ENCODE measurements at places on chromosomes 1 and 21. TPM values are rescaled to one million over a fixed set of nuclear protein-coding genes. Genes with fewer than 3 reads are reported as not detected.
A peak's percentile ranks its signal among the peaks of the same experiment; 100 is the strongest.

DNA sequence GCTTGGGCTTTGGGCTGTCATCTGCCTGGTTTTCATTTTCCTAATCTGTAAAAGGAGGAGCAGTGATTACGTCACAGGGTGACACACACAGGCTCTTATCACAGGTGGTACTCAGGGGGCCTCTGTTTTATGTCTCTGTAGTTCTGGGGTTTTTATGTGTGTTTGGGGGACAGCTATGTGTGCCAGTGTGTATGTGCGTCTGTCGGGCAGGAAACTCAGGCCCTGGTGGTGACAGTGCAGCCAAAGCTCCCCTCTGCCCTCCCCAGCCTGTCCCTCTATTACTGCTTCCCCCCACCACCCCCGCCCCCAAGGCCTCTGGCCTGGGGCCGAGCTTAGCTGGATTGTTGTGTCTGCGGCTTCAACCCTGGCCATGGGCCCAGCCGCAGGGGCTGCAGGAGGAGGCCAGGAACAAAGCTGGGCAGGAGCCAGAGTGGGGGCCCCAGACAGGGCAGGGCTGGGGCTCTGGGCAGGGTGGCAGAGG, 13.3 kb downstream of the MFAP2 start:
- H3K27ac ChIP-seq = no peak overlapping the region
- DNase-seq = peak; percentile 93
- peaks cover 9% of the 10 kb centered on the region for H3K4me1 ChIP-seq
- H3K4me3 ChIP-seq = no peak overlapping the region
- H3K27me3 ChIP-seq = no peaks in the 10 kb centered on the region
- peaks cover 11% of the 10 kb centered on the region for H3K36me3 ChIP-seq

DNA sequence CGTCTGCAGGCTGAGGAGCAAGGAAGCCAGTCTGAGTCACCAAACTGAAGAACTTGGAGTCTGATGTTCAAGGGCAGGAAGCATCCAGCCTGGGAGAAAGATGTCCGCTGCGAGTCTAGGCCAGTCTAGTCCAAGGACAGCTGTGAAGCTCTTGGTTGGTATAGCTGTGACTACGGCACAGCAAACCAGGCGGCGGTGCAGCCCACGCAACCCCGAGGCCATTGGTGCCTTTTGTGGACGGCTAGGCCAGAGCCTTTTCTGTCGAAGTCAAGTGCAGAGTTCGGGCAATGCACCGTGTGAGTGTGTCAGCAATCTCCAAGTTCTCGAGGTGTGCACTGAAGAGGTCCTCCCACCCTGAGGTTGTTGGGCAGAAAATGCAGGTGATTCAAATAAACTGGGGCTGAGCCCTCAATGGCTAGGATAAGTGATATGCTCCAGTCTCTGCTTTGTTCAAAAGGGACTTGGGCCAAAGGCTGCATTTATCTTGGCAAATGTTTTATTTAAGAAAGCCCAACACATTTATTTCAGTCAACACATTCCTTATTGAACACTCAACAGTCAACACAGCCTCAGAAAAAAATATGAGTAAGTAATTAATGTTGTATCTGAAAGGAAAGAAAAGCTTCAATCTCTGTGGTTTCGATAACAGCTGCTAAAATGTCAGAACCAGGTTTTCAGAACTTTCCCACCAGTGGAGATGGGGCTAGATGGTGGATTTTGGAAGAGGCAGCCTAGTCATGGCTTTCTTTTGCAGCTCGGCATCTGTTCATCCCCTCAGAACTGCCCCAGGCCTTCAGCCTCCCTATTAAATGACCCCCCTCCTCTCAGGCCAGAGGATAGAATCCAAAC, 78.1 kb upstream of the COX20 start:
- H3K4me3 ChIP-seq = no peak overlapping the region
- no peaks in the 10 kb centered on the region for H3K27me3 ChIP-seq
- H3K4me1 ChIP-seq = peaks cover 7% of the 10 kb centered on the region
- no peak overlapping the region for H3K27ac ChIP-seq
- no peaks in the 10 kb centered on the region for H3K36me3 ChIP-seq

DNA sequence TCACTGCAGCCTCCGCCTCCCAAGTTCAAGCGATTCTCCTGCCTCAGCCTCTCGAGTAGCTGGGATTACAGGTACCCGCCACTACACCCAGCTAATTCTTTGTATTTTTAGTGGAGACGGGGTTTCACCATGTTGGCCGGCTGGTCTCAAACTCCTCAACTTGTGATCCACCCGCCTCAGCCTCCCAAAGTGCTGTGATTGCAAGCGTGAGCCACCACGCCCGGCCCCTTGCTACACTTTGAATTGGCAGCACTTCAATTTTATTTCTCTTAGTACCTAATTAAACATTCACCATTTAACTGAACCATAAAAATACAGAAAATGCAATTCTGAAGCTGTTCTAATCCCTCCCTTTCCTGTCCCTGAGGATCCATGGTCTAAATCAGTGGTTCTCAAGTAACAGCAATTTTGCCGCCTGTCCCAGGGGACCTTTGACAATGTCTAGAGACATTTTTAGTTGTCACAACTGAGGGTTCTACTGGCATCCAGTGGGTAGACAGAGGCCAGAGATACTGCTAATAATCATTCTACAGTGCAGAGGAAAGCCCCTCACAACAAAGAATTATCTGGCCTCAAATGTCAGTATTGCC, 4.3 kb upstream of the BCL2L15 start:
- H3K36me3 ChIP-seq = peaks cover 25% of the 10 kb centered on the region
- no peak overlapping the region for H3K4me3 ChIP-seq
- peaks cover 3% of the 10 kb centered on the region for H3K4me1 ChIP-seq
- no peaks in the 10 kb centered on the region for H3K27me3 ChIP-seq

DNA sequence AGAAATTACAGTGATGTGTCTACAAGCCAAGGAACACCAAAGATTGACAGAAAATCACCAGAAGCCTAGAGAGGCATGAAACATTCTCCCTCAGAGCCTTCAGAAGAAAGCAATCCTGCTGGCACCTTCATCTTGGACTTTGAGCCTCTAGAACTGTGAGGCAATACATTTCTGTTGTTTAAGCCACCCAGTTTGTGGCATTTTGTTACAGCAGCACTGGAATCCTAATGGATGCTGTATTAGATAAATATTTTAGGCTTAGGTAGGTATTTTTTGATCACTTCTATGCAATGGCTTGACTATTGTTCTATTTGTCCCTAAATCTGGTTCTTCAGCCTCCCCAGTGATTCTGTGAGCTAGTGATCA, 453.1 kb downstream of the LTN1 start:
- peaks cover 52% of the 10 kb centered on the region for H3K4me1 ChIP-seq
- no peak overlapping the region for H3K4me3 ChIP-seq
- no peaks in the 10 kb centered on the region for H3K36me3 ChIP-seq
- H3K27ac ChIP-seq = peak overlapping the region; percentile 94
- DNase-seq = no peak

DNA sequence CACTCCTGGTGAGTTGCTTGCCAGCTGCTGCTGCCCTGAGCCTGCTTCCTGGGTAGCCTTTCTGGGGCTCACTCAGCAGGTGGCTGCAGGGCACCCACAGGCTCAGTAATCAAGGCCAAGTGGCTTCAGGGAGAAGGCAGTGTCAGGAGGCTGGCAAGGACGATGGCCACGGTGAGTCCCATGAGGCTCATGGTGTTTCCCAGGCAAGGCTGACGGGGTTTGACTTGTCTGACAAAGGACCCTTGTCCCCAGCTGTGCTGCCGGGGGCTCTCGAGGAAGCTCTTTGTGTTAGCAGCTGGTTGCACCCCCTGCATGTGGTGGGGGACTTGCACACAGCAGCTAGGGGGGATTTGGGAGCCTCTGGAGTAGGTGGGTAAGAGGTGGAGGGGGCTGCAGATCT, 190.5 kb upstream of the C1orf174 start:
- no peaks in the 10 kb centered on the region for H3K27me3 ChIP-seq
- no peak overlapping the region for H3K27ac ChIP-seq
- H3K36me3 ChIP-seq = no peaks in the 10 kb centered on the region
- no peaks in the 10 kb centered on the region for H3K4me1 ChIP-seq

GRCh38 chr1:966135-966703, at the start of gene PLEKHN1:
PLEKHN1 (plus strand) TSS chr1:966482; CDS start chr1:966532, 50 bp downstream.
- H3K27me3 ChIP-seq = no peaks in the 10 kb centered on the region
- H3K4me1 ChIP-seq = peaks cover 10% of the 10 kb centered on the region
- peak within 1 kb of the TSS; percentile 61 for H3K27ac ChIP-seq
- DNase-seq = peak; percentile 98
- H3K4me3 ChIP-seq = peak within 1 kb of the TSS; percentile 90

- no peak for DNase-seq
- no peak overlapping the region for H3K4me3 ChIP-seq
- no peak overlapping the region for H3K27ac ChIP-seq
Observed at GRCh38 chr1:169989246-169989645, 85.2 kb downstream of the KIFAP3 start.

- H3K27ac ChIP-seq = no peak overlapping the region
- no peak for DNase-seq
- no peaks in the 10 kb centered on the region for H3K36me3 ChIP-seq
- H3K4me1 ChIP-seq = no peaks in the 10 kb centered on the region
- peaks cover 15% of the 10 kb centered on the region for H3K27me3 ChIP-seq
- H3K4me3 ChIP-seq = no peak overlapping the region
Observed at GRCh38 chr1:223207293-223208066, 64.4 kb upstream of the TLR5 start.

DNA sequence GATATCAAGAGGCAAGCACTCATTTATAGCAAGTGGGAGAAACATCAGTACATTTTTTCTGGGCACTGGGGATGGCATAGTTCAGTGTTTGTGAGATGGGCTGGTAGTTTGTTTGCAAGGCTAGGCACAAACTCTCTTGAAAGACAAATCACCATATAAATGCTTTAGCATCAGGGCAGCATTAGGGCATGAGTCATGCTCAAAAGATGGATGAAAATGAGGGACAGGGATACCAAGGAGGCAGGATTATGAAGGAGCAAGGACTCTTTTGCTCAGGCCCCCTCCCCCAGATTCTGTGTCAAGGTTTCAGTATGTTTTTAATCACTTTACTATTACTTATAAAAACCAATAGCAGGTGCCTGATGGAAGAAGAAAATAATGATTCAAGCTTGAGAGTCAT, 43.9 kb upstream of the CAMK1G start:
- no peaks in the 10 kb centered on the region for H3K4me1 ChIP-seq
- H3K4me3 ChIP-seq = no peak overlapping the region
- no peaks in the 10 kb centered on the region for H3K36me3 ChIP-seq
- H3K27me3 ChIP-seq = peaks cover 10% of the 10 kb centered on the region
- no peak overlapping the region for H3K27ac ChIP-seq
- DNase-seq = no peak

DNA sequence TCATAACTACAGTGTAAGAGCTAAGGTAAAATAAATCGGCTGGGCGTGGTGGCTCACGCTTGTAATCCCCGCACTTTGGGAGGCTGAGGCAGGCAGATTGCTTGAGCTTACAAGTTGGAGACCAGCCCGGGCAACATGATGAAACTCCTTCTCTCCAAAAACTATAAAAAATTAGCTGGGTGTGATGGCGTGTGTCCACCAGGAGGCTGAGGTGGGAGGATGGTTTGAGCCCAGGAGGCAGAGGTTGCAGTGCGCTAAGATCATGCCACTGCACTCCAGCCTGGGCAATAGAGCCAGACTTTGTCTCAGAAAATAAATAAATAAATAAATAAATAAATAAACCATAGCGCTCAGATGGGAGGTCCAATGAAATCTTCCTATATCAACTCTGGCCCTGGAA, 16.7 kb upstream of the FAM110D start:
- H3K36me3 ChIP-seq = no peaks in the 10 kb centered on the region
- H3K4me1 ChIP-seq = no peaks in the 10 kb centered on the region
- peaks cover 6% of the 10 kb centered on the region for H3K27me3 ChIP-seq
- DNase-seq = no peak
- H3K4me3 ChIP-seq = no peak overlapping the region

DNA sequence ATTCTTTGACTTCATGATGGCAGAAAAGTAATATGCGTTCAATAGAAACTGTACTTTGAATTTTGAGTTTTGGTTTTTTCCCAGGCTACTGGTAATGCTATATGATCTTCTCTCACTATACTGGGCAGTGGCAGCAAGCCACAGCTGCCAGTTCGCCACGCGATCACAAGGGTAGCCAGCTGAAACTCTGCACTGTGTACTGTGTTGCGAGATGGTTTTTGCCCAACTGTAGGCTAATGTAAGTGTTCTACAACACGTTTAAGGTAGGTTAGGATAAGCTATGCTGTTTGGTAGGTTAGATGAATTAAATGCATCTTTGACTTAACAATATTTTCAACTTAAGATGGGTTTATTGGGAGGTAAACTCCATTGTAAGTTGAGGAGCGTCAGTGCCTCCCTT, 123.1 kb downstream of the NRDC start:
- no peak overlapping the region for H3K4me3 ChIP-seq
- DNase-seq = no peak
- H3K27ac ChIP-seq = no peak overlapping the region
- H3K4me1 ChIP-seq = peaks cover 4% of the 10 kb centered on the region
- H3K36me3 ChIP-seq = peaks cover 25% of the 10 kb centered on the region

DNA sequence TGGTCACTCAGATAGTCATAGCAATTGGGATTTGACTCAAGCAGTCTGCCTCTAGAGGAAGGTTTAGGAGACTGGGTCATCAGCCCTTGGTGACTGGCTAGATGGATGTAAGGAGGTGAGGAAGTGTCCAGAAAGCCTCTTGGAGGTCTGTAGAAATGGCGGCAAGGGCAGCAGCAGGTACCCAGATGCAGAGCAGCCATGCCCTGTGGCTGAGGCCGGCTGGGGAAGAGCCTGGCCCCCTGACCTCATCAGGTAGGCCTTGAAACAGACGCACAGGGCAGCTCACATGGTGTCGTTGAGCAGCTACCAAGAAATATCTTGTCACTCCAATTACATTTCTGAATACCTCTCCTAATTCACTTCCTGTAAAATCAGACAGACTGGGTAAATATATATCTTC, 98.2 kb downstream of the DMRTB1 start:
- H3K4me3 ChIP-seq = no peak overlapping the region
- H3K27ac ChIP-seq = no peak overlapping the region
- no peaks in the 10 kb centered on the region for H3K36me3 ChIP-seq

DNA sequence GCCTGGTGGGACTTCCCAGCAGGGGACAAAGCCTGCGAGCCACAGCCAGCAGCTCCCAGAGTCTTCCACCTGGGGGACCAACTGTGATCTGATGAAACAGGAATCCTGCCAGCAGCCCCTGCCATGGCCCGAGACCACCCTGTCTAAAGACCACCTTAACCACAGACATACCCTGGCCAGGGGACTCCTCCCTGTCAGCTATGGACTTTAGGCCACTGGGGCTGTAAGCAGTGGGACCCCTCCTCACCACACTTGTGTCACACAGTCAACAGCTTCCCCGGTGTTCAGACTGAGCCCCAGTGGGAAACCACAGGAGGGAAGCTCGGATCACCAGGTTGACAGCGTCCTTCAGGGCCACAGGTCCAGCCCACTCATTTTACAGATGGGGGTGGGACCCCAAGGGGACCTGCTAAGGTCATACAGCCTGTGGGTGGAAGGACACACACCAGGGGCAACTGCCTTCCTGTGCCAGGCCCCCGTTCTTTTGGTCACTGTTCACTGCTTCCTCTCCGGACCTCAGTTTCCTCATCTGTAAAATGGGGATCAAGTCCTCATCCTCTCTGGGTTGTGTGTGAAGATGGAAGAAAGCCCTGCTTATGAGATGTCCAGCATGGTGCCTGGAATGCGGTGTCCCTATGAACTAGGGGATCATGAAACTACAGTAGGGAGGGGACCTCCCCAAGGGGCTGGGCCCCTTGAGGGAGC, 11.4 kb downstream of the EPHA2 start:
- H3K4me3 ChIP-seq = peak overlapping the region; percentile 0
- no peak for DNase-seq
- peaks cover 87% of the 10 kb centered on the region for H3K4me1 ChIP-seq
- no peaks in the 10 kb centered on the region for H3K27me3 ChIP-seq
- H3K36me3 ChIP-seq = peaks cover 57% of the 10 kb centered on the region

The ZNF593OS gene
- total RNA-seq = not detected

The SLX9 gene
- total RNA-seq = 9.4 TPM

The ST6GALNAC5 gene
- total RNA-seq = 1.1 TPM

The AMY2A gene
- total RNA-seq = not detected

The CHIA gene
- not detected for total RNA-seq

The FAM3B gene
- not detected for total RNA-seq

The C1QTNF12 gene
- total RNA-seq = 0.36 TPM

Data from osteoblast (primary cell).